ENCODE measurements at places on chromosomes 3 and 15.
A peak's percentile ranks its signal among the peaks of the same experiment; 100 is the strongest.

- DNase-seq: peak; percentile 19
These were observed 859 bp downstream of the RORA start for GRCh38 chr15:61227950-61228936.

DNA sequence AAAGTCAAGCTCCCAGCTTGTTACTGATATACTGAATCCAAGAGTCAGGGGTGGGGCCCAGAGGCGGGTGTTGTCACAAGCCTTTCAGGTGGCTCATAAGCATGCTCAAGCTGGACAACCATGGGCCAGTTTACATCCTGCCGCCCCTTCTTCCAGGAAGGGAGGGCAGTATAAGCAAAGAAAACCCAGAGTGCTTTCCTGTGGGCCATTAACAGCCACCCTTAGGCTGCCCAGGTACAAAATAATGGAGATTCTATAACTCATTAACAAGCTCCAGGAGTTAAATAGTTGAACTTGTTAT, 183.2 kb downstream of the NTRK3 start:
- no peak for DNase-seq

GRCh38 chr15:39946862-39947261, 12.9 kb downstream of the EIF2AK4 start:
- peak; percentile 81 for DNase-seq

GRCh38 chr3:64796607-64797399, 109.0 kb upstream of the ADAMTS9 start:
- no peak for DNase-seq

DNA sequence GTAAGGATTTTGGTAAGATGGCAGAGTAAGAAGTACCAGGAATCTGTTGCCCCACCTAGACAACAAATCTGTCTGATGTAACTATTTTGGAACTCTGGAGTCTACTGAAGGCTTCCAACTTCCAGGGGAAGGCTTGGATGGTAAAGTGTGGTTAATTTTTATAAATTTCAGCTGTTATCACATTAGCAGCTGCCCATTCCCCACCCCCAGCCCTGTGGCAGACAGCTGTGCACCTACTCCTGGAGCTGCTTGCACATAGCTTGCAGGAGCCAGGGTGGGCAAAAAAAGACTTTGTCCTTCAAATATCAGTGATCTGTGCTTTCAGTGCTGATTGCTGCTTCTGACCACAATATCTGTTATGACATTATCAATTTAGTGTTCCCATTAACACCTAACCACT, 47.4 kb downstream of the FRMD5 start:
- no peak for DNase-seq

DNA sequence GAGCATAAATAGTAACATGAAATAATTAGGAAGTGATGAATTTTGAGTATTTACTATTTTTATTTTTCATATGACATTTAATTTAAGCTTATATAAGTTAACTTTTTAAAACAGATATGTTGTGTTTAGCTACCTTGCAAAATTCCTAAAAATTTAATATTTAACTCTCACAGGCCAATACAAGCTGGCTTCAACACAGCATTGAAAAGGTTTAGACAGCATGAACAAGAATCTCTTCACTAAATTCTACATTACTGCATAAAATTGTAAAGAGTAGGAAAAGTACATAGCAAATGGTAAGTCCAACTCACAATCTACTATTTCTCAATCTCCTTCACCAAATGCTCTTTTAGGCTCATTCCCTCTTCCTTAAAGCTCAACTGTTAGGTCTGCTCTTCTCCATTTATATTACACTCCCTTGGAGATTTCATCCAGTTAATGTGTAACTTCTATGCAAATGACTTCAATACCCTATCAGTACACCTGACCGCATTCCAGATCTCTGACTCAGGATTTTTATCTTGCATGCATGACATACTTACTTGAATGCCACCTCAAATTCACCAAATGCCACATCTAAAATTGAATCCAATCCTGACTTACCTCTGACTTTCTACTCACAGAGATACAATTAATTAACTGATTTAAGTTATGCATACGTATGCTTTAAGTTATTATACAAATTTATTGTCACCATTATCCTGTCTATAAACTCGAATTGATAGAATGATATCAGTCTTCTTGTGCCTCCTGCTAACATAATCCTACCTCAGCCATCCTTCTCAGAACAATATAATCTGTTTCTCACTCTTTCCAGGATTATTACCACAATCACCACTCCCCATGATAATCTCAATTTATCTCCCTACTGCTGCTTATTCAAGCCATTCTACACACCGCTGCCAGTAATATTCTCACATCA, 127.0 kb downstream of the STAG1 start:
- peak; percentile 20 for DNase-seq

DNA sequence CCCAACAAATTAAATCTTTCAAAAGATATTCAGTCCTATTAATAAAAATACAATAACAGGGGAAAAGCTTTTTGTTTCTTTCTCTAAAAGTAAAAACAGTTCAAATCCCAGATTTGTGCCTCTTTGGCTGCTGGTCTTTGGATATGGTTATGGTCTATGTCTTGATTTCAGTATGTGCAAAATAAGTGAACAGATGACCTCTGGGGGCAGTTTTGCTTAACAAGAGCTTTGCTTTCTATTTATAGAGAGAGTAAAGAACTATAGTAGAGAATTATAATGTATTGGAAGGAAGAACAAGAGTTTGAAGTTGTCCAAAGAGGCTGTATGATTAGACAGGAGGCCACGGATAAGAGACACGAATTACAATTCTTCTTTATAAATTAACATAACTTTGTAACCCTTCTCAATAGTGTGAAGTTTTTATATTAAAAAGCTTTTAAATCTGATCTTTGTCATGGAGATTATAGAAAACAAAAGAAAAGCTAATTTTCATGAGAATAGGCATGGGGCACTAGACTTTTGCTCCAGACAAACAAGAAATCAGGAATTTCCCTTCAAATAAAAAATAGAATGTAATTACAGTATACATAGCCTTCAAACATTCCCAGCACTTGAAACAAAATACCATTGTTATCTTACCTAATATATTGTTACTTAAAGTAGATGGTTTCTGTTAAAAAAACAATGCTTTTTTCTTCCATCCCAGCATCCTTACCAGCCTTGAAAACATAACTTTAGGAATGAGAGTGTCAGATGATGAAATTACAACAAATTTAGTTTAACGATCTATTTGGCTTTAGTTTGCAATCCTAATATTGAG, 432.7 kb upstream of the ARHGEF26 start:
- DNase-seq: no peak

- DNase-seq: no peak
These were observed 719.1 kb downstream of the ZBBX start for GRCh38 chr3:166660962-166661361.

DNA sequence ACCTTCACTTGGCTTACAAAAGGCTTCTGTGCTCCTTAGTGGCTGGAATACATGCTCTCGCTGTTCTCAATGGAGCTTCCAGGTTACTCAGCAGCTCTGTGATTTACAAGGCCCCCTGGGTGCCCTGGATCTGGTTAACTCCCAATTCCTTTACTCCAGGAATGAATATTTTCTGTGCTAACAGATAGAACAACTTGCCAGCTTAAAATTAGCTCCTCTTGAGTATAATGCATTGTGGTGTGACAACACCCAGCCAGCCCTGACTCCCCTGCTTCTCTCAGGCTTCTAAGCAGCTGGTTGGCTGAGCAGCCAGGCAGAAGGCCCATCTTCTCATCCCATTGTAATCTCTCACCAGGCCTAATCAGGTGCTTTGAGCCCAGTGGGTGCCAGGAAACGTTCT, 246.4 kb downstream of the ALCAM start:
- DNase-seq: peak; percentile 53

GRCh38 chr3:58495101-58495500, 3.2 kb downstream of the KCTD6 start:
- peak; percentile 69 for DNase-seq

GRCh38 chr15:82595766-82596165, 51.4 kb downstream of the CPEB1 start:
- no peak for DNase-seq

DNA sequence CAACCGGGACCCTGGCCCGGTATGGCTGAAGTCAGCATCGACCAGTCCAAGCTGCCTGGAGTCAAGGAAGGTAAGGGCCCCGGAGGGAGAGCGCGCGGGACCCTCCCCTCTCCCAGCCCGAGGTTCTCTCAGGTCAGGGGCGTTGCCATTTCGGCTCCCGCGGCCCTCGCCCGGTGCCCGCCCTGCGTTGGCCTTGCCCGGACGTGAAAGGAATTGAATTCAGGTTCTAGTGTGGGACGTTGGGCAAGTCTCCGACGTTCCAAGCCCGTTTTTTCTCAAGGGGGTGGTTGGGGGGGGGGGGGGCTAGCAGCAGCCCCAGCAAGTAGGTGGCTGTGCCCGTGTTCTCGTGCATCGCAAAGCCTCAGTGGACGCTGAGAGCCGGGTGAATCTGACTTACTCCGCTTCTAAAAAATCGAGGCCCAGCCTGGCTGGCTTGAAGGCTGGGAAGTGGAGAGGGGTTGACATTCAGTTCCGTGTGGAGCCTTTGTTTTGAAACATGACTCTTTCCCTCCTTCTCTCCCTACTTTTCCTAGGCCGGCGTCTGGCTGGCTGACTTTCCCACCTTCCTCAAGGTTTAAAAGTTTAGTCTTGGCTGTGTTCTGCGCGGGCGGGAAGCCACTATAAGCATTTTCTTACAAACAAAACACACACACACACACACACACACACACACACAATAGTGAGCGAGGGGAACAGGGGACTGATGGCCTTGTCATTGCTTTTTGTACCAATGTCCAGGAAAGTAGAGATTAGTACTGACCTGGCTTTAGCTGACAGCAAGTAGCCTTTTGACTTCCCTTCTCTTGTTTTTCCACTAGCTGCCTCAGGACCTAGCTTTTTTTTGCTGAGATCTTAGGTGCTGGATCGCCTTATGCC, at the start of gene UTS2B:
Gene UTS2B (minus strand): TSS at position 873 of the 876 bp plus-strand sequence. CDS start 48,337 bp downstream, outside the sequence.
- DNase-seq: peak; percentile 70

- DNase-seq: no peak
These were observed 26.6 kb downstream of the ACSBG1 start for GRCh38 chr15:78207641-78208340.

DNA sequence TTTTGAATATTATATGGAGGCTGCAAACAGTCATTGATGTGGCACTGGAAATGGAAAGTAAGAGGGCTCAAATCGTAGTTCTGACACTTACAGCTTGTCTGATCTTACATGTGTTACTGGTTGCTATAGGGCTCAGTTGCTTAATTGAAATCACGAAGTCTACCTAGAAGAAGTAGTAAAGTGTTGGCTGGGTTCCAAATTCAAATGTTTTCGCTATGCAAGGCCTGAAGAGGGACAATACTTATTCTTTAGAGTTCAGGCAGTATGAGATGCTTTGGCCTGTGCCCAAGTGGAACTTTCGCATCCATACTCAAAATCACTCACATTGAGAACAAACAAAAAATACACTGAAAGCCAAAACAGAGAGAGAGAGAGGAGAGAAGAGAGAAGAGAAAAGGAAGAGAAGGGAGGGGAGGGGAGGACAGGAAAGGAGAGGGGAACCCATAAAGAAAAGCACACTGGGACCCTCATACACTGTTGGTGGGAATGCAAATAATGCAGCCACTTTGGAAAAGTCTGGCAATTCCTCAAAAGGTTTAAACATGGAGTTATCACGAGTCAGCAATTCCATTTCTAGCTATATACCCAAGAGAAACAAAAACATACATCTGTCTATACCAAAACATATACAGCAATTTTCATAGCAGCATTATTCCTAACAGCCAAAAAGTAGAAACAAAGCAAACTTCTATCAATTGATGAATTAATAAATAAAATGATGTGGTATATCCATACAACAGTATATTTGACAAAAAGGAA, 2.9 kb upstream of the FXR1 start:
- DNase-seq: no peak

- no peak for DNase-seq
These were observed 236.0 kb upstream of the ZNF717 start for GRCh38 chr3:76021376-76021775.

- no peak for DNase-seq
These were observed 62.4 kb upstream of the SPATA12 start for GRCh38 chr3:56998076-56998529.

DNA sequence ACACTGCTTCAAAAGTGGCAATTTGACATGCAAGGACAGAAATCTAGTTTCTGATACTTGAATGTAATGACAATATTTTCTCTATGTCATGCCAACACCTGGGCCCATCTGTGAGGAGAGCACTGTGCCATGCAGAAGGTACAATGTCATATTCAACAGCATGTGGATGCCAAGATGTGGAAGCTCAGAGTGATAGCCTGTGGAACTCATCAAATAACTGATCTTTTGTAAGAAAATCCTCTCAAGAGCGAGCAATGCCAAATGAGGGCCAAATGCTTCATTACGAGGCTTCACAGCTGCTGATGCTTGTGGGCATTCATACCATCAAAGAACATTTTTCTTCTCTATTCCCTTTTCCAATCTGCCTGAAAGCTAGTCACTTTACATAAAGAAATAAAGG, 95.1 kb downstream of the ROBO1 start:
- DNase-seq: no peak

- DNase-seq: no peak
These were observed 222.2 kb downstream of the EPHB1 start for GRCh38 chr3:135017003-135017893.

GRCh38 chr15:88680241-88681001, 41.6 kb downstream of the ISG20 start:
- no peak for DNase-seq

GRCh38 chr15:52011711-52012144, 7.3 kb upstream of the MAPK6 start:
- no peak for DNase-seq

- DNase-seq: peak; percentile 75
These were observed 2.9 kb upstream of the U2SURP start for GRCh38 chr3:142998439-142998838.

- DNase-seq: no peak
These were observed 30.7 kb upstream of the TUSC7 start for GRCh38 chr3:116678853-116679252.

GRCh38 chr15:58748852-58749531, 515 bp downstream of the ADAM10 start:
- peak; percentile 41 for DNase-seq

DNA sequence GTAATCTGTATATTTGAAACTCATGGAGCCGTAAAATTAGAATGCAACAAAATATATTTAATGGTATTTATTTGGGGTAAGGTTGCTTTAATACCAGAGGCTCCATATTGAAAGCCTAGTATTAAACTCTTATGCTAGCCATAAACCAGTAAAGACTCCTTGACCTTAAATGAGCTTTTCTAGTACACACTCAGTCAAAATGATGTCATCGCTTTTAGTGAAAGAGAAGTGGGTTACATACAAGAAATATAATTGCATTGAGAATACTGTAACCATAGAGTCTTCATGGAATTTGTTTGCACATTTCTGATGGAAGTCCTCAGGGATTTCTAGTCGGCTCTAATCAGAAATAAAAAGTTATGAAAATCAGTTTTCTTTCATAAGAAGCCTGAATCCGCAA, 757.6 kb downstream of the GBE1 start:
- no peak for DNase-seq

DNA sequence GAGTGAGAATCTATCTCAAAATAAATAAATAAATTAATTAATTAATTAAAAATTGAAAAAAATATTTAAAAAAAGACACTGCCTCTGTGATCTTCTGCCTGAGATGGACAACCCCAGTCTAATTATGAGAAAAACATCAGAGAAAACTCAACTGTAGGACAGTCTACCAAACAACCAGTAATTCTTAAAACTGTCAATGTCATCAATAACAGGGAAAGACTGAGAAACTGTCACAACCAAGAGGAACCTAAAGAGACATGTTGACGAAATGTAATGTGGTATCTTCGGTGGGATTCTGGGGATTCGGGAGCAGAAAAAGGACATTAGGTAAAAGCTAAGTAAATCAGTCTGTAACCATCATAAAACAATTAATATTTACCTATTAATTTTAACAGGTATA, 265.4 kb upstream of the LMCD1 start:
- DNase-seq: no peak
